ENCODE measurements at places on chromosomes 5 and 9. TPM values are rescaled to one million over a fixed set of nuclear protein-coding genes. Genes with fewer than 3 reads are reported as not detected.
A peak's percentile ranks its signal among the peaks of the same experiment; 100 is the strongest.

Gene PCDHGB1
- 8.7 TPM for total RNA-seq

Gene OR1J2
- total RNA-seq, result not detected

DNA sequence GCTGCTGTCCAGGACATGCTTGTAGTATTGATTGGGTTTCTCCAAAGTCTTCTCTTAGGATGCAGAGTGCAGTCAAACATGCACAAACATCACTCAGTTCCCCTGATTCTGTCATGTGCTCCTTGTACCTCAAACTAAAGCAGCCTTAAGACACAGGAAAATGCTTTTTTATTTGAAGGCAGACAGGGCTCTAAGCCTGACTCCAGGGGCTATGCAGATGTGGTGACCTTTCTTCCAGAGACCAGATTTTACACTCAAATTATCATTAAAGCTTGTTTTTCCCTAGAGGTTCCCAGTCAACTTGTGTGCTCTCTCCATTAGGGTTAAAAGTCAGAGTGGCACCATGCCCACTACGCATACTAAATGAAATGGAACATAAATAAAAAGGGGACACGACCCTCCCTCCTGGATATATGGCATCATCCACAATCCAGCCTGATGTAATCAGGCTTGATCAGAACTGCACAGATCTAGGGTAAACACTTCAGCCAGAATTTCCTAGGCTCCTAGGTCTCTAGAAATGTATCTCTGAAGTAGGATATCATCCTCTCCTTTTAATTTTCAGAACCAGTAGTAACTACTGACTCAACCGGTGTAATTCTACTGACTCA is 771.1 kb downstream of the NR2F1-AS1 start:
- no peak for DNase-seq

Gene PTGES
- not detected for total RNA-seq

Gene CAVIN4
- total RNA-seq, result 311 TPM

DNA sequence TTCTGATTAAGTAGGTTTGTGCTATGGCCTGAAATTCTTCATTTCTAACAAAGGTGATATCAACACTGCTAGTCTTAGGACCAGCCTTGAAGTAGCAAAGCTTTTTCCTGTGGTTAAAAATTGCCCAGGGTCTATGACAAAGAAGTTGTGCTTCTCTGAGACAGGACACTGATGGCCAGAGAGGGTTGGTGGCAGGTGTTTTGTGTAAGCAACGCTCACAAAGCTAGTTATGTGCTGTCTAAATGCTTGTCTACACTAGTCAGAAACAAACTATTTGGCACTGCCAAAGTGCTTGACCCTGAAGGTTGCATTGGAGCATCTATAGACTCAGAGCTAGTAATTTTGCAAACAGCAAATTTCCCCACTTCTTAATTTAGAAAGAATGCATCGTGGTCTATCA is 44.1 kb upstream of the SELENOP start:
- DNase-seq, result peak; percentile 53

Data from myocyte (in vitro differentiated cells).